Activated CD8-positive, alpha-beta memory T cell treated with anti-CD3 and anti-CD28 coated beads for 1 hour (primary cell): ENCODE measurements at places on chromosomes 4 and X.

DNA sequence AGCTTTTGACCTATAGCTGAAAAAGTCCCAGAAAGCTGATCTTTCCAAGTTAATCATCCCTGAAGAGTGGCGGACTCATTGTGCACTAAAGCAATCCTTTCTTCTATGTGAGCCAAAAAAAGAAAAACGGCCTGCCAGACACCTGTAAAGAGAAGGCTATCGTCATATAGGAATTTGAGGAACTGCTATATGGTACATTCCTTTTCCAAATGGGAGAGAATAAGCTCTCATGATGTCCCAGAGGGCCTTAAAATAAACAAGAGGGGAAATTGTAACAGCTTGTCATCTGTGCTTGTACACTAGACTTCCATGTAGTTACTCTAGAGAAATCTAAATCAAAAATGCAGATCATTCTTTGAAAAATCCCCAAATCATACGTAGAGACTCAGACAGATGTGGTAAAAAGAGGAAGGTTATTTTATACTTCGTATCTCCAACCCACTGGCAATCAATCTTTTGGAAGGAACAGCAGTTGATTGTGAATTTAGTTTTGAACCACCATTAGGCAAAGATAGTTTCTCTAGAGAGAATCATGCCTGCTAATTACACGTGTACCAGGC lies 26.1 kb downstream of the GPR174 start:
- no peak for DNase-seq

DNA sequence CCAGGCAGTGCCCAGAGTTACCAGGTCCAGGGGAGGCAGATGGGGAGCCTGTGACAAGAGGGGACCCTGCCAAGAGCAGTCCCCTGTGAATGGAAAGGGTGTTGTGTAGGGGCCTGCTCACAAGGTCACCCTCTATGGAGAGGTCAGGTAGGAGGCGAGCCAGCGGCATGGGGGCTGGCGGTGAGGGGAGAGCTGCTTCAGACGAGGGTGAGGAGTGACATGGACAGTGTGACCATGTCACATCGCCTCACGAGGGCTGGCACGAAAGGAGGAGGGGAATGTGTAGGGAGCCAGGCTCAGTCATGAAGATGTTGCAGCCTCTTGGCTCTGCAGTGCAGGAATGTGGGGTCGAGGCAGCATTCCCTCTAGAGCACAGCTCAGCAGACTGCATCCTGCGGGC lies 29.6 kb downstream of the CLCN4 start:
- DNase-seq, result no peak

DNA sequence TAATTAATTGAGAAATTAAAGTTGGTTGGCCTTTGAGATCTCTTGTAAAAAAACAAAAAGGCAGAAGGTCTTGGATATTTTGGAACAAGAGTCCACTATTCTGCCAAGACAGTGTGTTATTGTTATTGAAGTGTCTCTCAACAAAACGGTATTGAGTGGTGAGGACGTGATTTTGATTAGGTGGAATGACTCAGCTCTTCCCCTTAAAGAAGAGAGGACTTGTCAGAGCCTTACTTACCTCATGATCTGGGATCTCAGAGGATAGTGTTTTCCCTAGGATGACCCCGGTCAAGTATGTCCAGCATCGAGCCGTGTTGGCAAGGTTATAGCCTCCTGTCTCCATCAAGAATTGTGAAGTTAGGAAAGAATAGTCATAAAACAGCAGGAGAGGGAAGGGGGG lies 110.9 kb downstream of the HDAC8 start:
- no peak for DNase-seq

DNA sequence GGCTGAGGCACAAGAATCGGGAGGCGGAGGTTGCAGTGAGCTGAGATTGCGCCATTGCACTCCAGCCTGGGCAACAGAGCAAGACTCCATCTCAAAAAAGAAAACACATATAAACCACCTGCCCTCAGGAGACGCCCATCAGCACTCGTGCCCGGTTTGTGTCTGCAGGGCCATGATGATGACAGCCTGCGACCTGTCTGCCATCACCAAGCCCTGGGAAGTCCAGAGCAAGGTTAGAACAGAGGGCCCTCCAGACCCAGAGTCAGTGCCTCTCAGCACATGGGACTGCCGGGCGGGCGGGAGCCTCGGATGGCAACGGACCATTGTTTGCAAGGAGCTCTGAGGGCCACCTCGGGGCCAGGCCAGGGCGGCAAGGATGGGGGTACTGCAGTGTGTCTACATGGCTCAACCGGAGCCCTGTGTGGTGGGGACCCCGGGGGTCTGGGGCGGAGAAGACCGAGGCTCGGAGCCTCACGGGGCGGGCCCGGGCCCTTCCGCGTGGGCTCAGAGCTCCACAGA lies 9.3 kb downstream of the ATP5ME start:
- DNase-seq, result no peak

- DNase-seq, result no peak
These were observed 52.1 kb downstream of the PSAPL1 start for GRCh38 chr4:7382634-7383014.

DNA sequence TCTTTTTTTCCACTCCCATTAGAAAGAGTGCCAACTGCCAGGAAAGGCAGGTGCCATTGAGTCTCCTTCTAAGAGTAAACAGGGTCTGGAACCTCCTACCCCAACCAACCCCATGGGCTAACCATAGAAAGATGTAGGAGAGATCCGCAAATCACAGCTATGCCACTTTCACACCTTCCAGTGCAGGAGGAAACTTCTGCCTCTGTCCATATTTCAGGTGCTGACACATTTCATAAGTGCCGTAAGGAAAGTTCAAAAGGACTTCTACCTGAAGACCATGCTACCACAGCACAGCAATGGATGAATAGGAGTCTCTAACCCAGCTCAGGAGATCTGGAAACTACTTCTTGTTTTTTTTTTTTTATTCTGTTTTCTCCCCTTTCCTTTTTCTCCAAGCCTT lies 145.8 kb downstream of the FBXO8 start:
- DNase-seq, result no peak
